ENCODE measurements at places on chromosomes 11 and 22.

GRCh38 chr22:23569716-23570115, 10.4 kb downstream of the IGLL1 start:
- DNase-seq, result no peak

DNA sequence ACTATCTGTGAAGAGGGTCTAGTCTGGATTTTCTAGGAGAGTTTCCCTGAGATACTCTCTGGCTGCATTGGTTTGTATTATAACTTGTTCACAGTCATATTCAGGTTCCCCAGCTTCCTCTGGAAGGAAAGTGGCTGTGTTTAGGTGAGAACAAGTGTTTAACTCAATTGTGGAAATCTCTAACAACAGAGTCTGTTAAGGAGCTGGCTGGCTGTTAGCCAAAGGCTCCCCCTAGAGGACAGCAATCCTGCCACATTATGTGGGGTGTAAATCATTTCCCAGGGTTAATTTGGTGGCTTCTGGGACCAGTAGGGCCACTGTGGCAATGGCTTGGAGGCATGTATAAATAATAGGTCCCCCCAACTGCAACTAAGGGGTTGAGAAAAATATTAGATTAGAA, 18.4 kb downstream of the MS4A6E start:
- no peak for DNase-seq

DNA sequence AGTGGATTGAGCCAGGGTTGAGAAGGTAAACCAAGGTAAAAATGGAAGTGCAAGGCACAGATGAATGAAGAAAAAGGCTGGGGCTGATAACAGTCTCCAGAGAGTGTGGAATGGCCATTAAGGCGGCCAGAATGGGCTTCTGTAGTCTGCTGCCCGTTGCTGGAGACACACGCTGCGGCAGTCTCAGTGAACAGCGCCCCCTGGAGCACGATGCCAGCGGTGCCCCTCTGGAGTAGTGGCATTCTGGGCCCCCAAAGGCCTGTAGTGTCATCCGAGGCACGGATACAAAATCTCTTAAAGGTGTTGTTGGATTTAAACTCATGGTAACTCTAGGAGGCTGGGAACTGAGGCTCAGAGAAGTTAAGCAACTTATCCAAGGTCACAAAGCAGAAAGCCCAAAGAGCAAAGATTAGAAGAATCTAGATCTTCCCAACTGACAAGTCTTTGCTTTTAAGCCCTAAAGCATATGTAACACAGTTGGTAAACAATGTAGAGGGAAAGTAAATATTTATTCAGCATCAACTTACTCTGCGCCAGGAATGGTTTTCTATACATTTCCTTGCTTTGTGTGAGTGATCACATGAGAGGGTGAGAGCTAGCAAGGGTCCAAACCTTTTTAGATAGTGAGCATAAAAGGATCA, 18.2 kb downstream of the KCNJ1 start:
- no peak for DNase-seq

- peak; percentile 89 for DNase-seq
These were observed 34.4 kb upstream of the SUSD2 start for GRCh38 chr22:24146791-24147353.

GRCh38 chr22:25747245-25747944, 5.4 kb downstream of the MYO18B start:
- peak; percentile 41 for DNase-seq

DNA sequence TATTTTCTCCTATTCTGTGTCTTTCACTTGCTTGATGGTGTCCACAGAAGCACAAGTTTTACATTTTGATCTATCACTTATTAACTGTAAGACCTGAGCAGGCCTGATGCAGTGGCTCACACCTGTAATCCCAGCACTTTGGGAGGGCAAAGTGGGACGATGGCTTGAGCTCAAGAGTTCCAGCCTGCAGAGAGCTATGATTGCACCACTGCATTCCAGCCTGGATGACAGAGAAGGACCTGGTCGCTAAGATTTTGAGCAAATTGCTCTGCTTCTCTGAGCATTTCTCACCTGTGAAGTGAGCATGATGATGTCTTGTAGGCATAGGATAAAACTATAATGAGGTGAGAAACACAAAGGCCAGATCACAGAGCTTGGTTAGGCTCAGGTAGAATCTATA, 6.7 kb downstream of the CCDC87 start:
- DNase-seq, result no peak

DNA sequence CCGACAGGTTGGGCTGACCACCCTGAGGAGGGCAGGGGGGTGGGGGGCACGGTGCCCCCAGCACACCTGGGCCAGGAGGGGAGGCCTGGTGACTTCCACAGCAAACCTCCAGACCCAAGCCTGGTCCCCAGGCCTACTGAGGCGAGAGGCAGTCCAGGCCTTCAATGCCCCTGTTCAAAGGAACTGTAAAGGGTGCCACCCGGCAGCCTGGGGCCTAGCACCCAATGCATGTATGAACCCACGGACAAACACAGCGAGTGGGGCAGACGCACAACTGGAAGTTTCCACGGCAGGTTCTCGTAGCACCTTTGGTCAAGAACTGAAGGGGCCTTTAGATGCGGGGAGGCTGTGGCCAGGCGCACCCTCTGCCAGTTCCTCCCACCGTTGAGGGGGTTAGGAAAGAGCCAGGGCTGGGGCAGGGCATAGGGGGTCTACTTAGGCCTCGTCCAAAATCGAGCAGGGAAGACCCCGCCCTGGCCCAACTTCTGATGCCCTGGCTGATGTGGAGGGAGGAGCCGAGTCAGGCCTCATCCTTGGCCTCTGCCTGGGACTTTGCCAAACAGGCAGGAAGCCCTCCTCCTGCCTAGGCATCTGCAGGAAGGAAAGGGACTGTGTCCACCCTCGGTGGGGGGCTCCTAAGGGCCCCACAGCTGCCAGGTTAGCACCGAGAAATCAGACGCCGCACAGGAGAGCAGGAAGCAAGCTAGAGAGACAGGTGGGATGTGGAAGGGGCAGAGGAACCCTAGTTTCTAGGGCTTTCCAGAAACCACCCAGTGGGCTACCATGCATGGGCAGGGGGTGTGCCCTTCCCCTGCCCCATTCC, 6.6 kb downstream of the CBX6 start:
- DNase-seq, result no peak

DNA sequence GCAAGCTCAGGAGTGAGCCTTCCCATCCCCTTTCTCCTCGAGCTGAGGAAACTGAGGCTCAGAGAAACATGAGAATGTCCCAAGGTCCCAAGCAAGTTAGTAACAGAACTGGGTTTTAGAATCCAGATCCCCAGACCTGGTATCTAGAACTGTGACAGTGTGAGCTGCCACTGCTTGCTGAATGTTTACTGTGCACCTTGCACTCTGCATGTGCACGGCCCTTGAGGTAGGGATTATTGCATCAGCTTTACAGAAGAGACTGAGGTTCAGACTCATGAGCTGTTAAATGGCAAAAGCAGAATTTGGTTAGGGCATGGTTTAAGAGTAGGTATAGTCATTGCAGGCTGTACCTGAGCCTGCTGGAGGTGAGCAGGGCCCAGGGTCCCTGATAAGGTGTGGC, 3.8 kb upstream of the MPPED1 start:
- DNase-seq, result no peak

GRCh38 chr11:73216465-73216864, 1.6 kb upstream of the P2RY2 start:
- DNase-seq, result no peak

- DNase-seq, result no peak
These were observed 8.0 kb upstream of the RAB38 start for GRCh38 chr11:88183233-88183632.

- no peak for DNase-seq
These were observed 70.7 kb downstream of the FLI1 start for GRCh38 chr11:128764424-128765095.

DNA sequence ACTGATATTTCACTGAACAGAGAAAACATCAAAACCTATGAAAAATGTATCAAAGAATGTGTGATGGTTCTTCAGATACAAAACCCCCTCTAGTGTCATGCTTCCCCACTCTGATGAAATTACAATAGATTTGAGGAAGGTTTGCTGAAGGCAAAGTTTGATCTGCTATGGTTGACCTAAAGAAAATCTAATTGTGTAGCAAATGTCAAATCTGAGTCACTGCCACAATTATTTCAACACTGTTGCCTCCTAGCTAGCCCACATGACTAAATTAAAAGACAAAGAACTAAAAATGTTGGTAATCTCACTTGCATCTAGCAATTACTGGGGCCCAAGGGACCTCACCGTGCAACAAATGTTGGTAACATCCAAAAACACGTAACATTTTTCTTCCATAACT, 728.0 kb downstream of the DLG2 start:
- DNase-seq, result peak; percentile 21

DNA sequence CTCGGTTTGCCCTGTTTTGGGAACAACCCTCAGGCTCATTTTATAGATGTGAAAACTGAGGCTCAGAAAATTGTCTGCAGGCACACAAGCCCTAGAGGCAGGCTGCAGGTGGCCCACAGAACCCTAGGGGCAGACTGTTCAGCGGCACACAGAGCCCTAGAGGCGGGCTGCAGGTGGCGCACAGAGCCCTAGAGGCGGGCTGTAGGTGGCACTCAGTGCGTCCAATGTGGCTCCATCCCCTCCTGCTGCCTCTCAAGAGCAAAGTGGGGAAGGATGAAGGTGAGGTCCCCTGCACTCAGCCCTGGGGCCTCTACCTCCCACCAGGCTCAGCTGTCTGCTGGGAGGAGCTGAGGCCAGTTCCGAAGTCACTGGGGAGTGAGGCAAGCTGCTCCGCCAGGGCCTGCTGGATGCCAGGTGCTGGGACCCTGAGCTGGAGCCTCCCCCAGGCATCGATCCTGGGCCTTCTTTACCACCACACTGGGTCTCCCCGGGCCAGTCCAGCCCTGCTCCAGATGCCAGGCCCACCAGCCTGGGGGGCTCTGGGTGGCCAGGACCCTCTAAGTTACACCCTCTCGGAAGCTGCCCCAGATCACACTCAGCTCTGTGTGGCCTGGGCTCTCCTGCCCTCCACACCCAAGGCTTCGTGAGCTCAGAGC, 2.3 kb downstream of the ACY3 start:
- DNase-seq, result no peak
